ENCODE measurements at places on chromosomes 13 and 19. TPM values are rescaled to one million over a fixed set of nuclear protein-coding genes. Genes with fewer than 3 reads are reported as not detected.

GRCh38 chr19:49790866-49791265, 22.2 kb downstream of the FUZ start:
- no peak for DNase-seq

GRCh38 chr13:109297628-109298027, 488.8 kb downstream of the IRS2 start:
- DNase-seq = no peak

CEACAM3 gene
- not detected for total RNA-seq

GRCh38 chr19:1412323-1412923, 5.0 kb downstream of the DAZAP1 start:
- DNase-seq = no peak

DNA sequence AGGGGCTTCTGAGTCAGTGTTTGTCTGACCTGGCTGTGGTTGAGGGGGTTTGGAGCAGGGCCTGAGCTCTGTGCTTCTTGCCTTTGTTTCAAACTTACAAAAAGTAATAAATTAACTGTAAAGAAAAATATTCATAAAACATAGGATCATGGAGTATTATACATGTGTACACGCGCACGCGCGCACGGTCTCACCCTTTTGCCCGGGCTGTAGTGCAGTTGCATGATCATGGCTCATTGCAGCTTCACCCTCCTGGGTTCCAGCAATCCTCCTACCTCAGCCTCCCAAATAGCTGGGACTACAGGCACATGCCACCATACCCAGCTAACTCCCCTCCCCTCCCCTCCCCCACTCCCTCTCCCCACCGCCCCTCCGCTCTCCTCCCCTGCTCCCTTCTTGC, 23.5 kb downstream of the TDRD12 start:
- no peak for DNase-seq

- DNase-seq = no peak
Measured at GRCh38 chr13:33677215-33677614, 140.7 kb upstream of the RFC3 start.

LILRA1 gene
- total RNA-seq = 0.81 TPM

GRCh38 chr19:33274663-33275558, 27.4 kb downstream of the CEBPA start:
- no peak for DNase-seq

DNA sequence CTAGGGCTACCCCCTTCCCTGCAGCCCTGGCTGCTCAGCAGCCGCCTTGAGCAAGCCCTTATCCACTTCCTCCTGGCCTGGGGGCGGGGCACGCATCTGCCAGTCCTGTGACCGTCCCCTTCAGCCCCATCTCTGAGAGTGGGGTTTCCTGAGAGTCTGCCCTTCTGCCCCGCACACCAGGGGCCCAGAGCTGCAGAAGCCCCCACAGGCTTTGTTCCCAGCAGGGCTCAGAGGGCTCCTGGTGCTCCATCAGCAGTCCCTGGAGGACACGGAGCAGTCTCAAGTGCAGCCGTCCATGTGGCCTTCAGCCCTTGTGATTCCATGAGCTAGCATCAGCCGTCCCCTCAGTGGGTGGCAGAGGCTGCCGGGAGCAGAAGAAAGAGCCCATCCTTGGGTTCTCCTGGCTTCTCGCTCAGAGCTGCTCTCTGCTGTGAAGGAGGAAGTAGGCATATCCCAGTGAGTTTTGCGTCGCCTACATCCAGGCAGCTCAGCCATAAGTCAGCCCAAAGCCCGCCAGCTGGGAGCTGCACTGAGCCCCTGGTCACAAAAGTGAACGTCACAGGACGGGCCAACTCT, 16.3 kb downstream of the MYO9B start:
- DNase-seq = no peak

GRCh38 chr19:16418597-16418962, 53.2 kb downstream of the EPS15L1 start:
- DNase-seq = no peak

- no peak for DNase-seq
Measured at GRCh38 chr13:73177916-73178565, 119.2 kb downstream of the KLF5 start.

DNA sequence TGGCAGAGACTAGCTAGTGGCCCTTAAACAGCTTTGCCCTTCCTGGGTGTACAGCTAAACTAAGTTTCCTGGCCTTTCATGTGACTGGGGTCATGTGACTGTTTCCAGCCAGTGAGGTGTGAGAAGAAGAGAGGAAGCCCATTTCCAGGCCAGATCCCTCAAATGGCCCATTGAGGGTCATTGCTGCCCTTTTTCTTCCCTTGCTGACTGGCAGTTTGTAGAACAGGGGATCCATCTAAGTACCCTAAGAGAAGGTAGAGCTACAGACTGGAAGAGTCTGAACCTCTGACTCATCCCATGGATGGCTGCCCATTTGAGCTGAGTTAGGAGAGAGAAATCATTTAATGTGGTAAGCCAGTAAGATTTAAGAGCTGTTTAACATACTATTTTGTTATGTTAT, 2.8 kb downstream of the SWSAP1 start:
- DNase-seq = no peak

- peak; percentile 75 for DNase-seq
Measured at GRCh38 chr19:22783651-22784410, at the start of gene ZNF99. ZNF99 (minus strand) TSS chr19:22784151; CDS start chr19:22784016, 135 bp downstream.

- no peak for DNase-seq
Measured at GRCh38 chr19:47511681-47512080, 3.2 kb downstream of the NAPA start.

- DNase-seq = no peak
Measured at GRCh38 chr19:15154002-15154612, 46.7 kb downstream of the NOTCH3 start.

DNA sequence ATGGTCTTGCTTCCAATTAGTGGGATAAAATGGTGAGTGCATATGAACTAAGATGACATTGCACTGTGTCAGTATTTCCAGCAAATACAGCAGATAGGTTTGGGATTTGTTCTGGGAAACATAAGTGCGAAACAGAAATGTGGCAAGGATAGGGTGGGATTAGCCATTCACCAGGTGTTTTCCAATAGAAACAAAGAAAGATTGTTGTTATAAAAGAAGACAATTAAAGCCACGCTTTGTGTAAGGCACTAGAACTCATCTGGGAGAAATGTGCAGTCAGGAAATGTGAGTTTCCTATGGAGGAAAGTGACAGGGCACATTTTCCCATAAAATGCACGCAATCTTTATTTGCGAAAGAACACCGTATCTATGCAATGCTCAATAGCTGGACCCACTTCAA, 1547.8 kb downstream of the EFNB2 start:
- no peak for DNase-seq

GRCh38 chr19:12778905-12779161, 3.5 kb upstream of the HOOK2 start:
- no peak for DNase-seq

TRPC4 gene
- 6.2 TPM for total RNA-seq

DNA sequence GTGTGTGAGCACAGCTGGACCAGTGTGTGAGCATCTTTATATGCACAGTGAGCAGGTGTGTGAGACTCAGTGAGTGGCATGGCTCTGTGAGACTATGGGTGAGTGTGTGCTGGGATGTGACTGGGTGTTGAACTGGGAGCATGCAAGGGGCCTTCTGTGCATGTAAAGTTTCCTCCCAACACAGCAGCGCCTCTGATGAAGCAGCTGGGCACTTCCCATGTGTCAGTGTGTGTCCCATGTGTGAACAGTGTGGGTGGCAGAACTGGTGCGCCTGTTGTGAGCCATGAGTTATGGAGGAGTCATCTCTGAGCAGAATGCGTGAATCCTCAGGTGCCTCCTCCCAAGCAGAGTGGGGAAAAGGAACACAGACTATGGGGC, 24.1 kb downstream of the LGALS16 start:
- no peak for DNase-seq

PTPRH gene
- total RNA-seq = 2.8 TPM

ZNF665 gene
- total RNA-seq = 6.0 TPM

KANK2 gene
- total RNA-seq = 24.6 TPM

GRCh38 chr19:11172576-11172975, 17.0 kb upstream of the SPC24 start:
- DNase-seq = no peak

- DNase-seq = no peak
Measured at GRCh38 chr19:4067396-4068046, 822 bp upstream of the ZBTB7A start.

ZNF382 gene
- total RNA-seq = 49.7 TPM

DNA sequence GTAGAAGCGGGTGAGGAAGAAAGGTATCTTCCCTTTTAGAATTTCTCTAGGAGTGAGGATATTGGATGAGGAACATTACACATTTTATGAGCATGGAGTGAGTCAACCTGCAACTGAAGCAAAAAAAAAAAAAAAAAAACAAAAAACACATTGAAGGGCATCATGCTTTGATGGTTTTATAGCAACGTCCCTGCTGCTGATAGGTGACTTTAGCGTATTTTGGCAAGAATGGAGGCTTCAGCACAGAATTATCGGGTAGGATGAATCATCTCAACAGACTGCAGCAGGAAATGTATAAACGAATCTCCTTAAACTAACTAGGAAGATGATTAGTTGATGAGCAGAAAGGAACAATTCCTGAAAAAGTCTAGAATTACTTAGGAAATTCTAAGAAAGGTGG, 1359.6 kb upstream of the ATXN8OS start:
- no peak for DNase-seq

ONECUT3 gene
- total RNA-seq = not detected

DNA sequence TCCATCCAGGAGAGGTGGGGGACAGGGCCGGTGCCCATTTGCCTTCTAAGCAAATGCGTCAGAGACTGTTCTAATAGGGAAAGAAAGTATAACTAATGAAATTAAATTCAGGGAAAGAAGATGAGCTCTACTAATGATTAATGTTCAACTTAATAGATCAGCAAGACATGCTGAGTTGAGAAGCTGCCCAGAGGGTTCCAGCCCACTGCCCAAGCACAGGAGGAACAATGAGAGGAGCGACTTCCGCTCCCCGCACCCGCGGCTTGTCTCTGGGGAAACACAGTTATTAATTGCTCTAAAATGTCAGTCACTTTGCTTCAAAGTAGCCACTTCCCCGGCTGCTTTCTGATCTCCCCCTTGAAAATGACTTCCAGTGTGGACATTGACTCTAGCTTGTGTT, 331.3 kb downstream of the UQCRFS1 start:
- DNase-seq = no peak

GRCh38 chr13:87244256-87244890, 426.8 kb upstream of the SLITRK5 start:
- no peak for DNase-seq

DNA sequence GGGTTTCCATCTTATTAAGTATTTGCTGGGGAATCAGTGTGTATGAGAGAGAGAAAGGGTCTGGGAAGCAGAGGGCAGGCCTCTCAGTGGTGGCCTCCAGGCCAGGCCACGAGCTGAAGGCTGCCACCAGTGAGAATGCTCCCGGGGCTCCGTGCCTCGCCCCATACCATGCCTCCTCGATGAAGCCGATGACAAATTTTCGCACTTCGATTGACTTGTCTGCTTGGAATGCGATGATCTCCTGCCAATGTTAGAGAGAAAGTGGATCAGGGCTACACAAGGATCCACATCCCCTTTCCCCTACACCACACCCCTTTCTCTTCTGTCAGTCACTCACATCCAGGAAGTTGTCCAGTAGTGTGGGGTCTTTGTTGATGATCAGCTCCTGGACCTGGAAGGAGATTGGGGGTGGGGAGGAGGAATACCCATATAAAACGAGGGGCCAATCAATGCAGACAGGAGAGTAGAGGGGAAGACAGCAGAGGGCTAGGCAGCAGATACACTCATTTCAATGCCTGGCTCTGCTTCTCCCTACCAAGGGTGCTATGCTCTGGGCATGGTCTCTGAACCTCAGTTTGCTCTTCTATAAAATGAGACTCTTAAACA, 10.7 kb downstream of the SYMPK start:
- DNase-seq = no peak

GRCh38 chr13:67343777-67344176, 113.6 kb upstream of the PCDH9 start:
- DNase-seq = no peak

GRCh38 chr19:46404753-46405468, 8.5 kb downstream of the CCDC8 start:
- no peak for DNase-seq

- DNase-seq = no peak
Measured at GRCh38 chr19:2477141-2477710, 1.3 kb downstream of the GADD45B start.

GRCh38 chr13:26624572-26624971, 67.1 kb downstream of the WASF3 start:
- no peak for DNase-seq

DNA sequence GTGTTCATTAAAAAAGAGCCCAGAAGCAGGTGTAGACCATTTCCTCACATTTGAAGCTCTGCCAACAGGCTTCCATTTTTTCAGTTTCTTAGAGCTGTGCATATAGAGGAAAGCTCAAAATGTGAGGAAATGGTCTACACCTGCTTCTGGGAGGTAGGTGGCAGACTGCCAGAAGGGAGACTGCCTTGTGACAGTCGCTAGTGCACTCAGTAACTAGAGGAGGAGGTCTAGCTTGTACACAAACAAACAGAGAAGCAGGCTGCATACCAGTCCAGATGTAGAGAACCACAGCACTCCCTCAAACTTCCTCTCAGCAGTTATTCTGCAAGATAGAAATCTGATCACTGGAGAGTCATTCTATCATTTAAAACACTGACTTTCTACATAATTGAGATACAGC, 800.2 kb downstream of the EFNB2 start:
- no peak for DNase-seq

DNA sequence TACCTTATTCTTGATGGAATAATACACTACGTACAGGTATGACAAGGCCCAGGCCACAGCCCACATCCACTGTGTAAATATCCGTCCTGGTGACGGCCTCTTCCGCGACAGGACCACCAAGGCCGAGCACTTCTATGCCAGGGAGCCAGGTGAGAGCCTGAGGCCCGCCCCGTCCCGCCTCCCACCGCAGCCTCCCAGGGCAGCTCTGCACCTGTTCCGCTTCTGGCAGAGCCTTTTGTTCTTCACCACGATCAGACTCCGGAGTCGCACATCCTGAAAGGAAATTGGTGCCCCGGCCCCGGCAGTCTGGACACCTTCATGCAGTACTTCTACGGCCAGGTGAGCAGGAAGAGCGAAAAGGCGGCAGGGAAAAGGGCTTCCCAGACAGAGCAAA, 10.6 kb upstream of the ZNF358 start:
- DNase-seq = no peak

GRCh38 chr13:44011036-44011435, 131.3 kb downstream of the LACC1 start:
- DNase-seq = no peak

- DNase-seq = peak; percentile 48
Measured at GRCh38 chr19:49983645-49984229, 22.8 kb upstream of the SIGLEC11 start.

- DNase-seq = no peak
Measured at GRCh38 chr13:71785361-71785760, 81.6 kb downstream of the DACH1 start.

DNA sequence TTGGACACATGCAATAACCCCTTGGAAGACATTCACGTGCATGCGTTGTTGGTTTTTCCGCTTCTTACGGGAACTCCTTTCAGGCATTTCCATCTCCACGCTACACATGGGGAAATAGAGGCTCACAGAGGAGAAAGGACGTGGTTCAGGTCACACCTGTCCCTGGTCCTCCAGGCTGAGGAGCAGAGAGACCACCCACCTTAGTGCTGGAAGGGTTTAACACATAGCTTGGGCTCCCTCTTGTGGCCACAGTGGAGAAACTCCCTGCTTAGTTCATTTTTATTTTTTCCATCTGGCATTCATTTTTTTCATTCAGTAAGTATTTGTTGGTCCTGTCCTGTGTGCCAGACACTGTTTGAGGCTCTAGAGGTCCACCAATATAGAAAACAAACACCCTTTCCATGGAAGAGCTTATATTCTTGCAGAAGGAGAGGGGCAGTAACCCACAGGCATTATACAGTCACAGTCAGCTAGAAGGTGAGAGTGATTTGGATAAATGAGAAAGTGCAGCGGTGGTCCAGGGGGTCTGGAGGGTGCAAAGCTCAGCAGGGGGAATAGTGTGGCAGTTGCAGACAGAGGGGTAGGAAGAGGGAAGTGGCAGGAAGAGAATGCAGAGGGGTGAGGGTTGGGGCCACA, 24.2 kb upstream of the TTYH1 start:
- DNase-seq = no peak
